ENCODE measurements at places on chromosomes 7 and 10.

- DNase-seq = peak; percentile 66
Measured at GRCh38 chr7:111159426-111159825, 68.5 kb downstream of the LRRN3 start.

DNA sequence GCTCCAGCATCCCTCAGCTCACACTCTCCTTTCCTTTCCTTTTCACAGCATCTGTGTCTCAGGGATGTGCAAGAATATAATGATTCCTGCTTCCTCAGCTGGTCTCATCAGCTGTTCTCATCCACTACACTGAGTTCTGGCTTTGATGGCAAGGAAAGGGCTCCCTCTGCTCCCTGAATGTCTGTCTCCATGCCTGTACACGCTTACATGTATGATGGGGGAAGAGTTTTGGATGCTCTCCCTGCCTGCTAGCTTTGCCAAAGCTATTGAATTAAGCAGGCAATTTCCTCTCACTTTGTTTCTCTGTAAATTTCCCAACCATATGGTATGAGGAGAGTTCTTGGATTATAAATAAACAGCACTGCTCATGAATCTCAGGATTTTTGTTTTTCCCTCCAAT, 254.5 kb downstream of the SORCS3 start:
- DNase-seq = no peak

GRCh38 chr7:86949779-86950260, 109.6 kb downstream of the ELAPOR2 start:
- DNase-seq = no peak

GRCh38 chr10:116073001-116073400, 200.0 kb downstream of the GFRA1 start:
- no peak for DNase-seq

GRCh38 chr10:119541046-119541445, 1.5 kb downstream of the RGS10 start:
- DNase-seq = no peak

DNA sequence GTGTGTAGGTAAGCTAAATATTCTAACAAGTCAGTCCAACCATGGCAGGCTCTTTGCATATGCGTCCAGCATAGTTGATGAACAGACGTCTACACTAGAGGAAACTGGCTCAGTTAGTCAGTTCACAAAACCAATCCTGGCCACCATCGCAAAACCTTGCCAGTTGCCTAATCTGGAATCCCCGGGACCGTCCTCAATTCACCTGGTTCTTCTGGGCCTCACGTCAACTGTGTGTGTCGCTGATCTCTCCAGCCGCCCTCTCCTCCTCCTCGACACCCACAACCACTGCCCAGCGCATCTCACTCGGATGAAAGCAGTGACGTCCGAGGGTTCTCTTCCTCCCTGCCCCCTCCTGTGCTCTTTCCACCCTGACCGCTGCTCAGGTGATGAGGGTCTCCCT, 217.8 kb upstream of the SH2B2 start:
- no peak for DNase-seq
